ENCODE measurements at places on chromosomes 4 and X. TPM values are rescaled to one million over a fixed set of nuclear protein-coding genes. Genes with fewer than 3 reads are reported as not detected.

Gene SSX4B
- total RNA-seq, result not detected

GRCh38 chr4:172850838-172851237 is 317.8 kb upstream of the GALNT7 start:
- peak; percentile 46 for DNase-seq

Gene MAGEE1
- total RNA-seq, result not detected

GRCh38 chr4:48752246-48752645 is 27.8 kb downstream of the FRYL start:
- DNase-seq, result no peak

DNA sequence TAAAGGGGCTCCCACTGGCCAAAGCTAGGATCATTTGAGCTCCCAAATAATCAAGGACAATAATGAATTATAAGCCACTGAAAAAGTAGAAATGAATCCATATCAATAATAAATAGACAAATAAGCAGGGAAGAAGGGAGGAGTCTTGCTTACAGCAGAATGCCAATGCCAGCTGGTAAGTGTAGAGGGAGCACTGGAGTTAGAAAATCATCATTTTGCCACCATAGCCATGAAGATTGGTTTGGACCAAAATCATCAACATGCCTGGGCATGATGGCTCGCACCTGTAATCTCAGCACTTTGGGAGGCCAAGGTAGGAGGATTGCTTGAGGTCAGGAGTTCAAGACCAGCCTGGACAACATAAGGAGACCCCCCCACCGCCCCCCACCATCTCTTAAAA is 20.4 kb upstream of the SH3KBP1 start:
- DNase-seq, result no peak

Data from Daoy (cell line).